ENCODE measurements at places on chromosomes 3 and 15.

DNA sequence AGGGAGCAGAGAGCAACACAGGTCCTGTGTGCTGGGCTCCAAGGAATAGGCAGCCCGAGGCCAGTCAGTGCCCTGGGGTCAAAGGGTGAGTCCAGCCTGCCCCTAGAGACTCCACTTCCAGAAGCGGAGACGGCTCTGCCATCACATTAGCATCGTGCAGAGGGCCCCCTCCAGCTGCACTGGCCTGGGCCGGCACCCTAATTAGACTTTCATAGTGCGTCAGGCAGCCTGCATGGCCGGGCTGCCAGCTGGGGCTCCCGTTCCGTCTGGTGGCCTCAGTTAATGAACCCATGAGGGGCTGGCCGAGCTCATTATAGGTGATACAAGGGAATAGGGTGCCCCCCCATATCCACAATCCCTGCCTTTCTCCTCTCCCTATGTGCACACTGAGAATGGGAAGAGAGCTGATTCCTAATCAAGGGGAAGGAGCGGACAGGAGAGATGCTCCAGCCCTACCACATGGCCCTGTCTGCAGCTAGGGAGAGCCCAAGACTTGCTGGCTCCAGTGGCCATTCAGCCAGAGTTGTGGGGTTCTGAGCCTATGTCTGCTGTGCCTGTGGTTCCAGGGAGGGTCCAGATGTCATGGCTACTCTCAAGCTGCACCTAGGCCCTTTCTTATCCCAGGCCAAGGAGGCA lies 128.0 kb downstream of the SRGAP3 start:
- no peak for DNase-seq

DNA sequence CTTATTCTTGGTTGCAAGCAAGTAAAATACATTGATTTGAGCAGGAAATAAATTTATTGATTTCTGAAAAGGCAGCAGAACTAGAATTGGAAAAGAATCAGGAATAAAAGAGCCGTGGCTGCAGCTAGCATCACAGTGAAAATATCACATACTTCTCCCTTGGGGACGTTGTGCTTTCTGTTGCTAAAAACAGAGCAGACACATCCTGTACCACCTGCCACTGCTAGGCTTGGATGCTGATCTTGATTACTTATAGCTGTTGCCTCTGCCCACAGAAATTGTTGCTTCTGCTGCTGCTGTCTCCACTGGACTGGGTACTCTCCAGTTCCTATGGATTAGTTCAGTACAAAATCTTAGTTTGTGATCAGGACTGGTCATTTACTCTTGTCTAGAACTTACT lies 283.8 kb downstream of the C3orf38 start:
- no peak for DNase-seq

- no peak for DNase-seq
Measured at GRCh38 chr3:141242377-141243092, 10.9 kb downstream of the PXYLP1 start.

- peak; percentile 78 for DNase-seq
Measured at GRCh38 chr15:52651868-52652267, 27.3 kb downstream of the ATOSA start.

- no peak for DNase-seq
Measured at GRCh38 chr3:94811836-94812235, 749.0 kb downstream of the NSUN3 start.

GRCh38 chr3:23589602-23590001 lies 216.2 kb upstream of the UBE2E1 start:
- no peak for DNase-seq

DNA sequence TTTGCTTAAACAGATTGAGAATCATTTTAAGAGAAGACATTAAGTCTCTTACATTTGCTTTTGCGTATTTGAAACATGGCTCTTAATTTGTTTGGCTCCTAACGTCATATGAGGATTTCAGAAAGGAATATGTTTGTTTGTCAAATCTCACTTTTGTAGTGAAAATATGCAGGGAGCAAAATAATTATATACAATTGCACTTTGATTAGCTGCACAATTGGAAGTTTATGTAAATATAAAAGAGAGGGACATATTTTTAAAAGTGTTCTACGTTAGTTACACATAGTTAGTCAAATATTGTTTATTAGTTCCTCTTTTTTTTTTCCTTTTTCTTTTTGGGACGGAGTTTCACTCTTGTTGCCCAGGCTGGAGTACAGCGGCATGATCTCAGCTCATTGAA lies 42.7 kb upstream of the GOLIM4 start:
- no peak for DNase-seq

Measured in right renal cortex interstitium (tissue), 3 donors.